Midbrain (tissue), 1 donor: ENCODE measurements at places on chromosomes 6 and 20.

DNA sequence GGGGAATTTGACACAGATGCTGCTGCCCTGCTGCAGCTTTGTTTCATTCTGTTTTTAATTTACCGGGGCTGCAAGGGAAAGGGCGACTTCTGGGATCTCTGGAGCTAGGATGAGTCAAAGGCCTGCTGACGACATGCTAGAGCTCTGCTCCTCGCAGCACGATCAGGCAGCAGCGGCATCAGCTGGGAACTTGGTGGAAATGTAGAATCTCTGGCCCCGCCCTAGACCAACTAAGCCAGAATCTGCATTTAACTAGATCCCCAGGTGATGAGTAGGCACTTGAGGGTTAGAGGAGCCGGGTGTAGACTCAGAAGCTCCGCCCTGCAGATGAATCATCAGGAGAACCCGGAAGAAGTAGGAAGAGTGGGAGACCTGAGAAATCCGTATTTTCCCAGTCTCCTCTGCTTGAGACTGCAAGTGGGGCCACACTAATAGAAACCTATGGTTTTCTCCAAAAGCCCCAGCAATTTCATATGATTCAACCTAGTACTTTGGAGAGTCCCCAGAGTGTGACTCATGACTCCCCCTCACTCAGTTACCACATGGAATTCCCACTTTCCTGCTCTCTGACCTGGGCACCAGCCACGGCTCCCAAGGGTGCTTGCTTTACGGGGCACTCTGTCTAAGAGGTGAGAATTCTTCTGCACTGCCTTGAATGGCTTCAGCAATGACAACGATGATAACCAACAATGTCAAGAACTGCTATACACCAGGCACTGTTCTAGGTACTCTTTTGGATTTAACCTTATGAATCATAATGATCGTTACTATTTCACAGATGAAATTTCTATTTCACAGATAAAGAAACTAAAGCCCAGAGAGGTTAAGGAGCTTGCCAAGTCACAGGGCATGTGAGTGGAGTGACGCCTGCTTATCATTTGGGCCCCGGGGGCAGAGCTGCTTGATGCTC, 18.1 kb downstream of the TUBB2B start:
- no peak for DNase-seq

- no peak for DNase-seq
Observed at GRCh38 chr6:112936504-112936903, 589.4 kb downstream of the RFPL4B start.

DNA sequence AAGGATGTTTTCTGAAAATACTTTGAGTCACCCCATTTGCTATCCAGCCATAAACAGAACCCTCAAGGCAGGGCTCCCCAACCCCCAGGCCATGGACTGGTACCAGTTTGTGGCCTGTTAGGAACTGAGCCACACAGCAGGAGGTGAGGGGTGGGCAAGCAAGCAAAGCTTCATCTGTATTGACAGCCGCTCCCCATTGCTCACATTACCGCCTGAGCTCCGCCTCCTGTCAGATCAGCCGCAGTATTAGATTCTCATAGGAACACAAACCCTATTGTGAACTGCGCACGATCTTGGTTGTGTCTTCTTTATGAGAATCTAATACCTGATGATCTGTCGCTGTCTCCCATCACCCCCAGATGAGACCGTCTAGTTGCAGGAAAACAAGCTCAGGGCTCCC, 543.8 kb downstream of the CBLN4 start:
- DNase-seq = no peak

DNA sequence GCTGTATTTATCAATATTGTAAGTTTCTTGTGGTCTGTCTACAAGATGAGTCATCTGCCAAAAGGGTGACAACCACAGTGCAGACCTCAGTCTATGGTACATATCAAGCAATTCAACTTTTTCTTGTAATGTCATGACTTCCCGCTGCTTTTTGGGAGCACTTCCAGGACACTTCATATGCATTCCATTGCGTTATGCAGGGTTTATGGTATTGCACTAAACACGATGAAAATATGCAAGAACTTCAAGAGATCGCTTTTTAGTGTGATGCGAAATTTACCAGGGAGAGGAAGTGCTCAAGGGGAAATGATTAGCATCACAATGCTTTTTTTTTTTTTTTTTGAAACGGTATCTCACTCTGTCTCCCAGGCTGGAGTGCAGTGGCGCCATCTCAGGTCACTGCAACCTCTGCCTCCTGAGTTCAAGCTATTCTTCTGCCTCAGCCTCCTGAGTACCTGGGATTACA, 166.5 kb downstream of the TFAP2A start:
- DNase-seq = no peak

DNA sequence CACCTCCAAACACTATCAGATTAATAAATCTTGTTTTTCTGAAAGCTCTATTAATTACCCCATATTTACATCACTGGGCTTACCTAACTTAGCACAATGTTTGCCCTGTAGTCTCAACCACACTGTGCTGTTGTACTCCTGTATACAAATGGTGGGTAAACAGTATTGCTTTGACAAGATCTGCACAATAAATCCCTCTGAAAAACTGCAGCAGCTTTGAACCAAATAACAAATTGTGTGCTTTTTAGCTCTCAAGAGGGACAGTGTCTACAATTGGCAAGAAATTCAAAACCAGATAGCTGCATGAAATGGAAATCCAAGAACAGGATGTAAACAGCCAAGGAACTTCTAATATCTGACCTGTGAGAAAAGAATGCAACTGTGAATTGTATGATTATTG, 10.4 kb downstream of the KIF6 start:
- DNase-seq = peak; percentile 79

GRCh38 chr6:100435299-100435698, 29.4 kb downstream of the SIM1 start:
- DNase-seq = no peak

DNA sequence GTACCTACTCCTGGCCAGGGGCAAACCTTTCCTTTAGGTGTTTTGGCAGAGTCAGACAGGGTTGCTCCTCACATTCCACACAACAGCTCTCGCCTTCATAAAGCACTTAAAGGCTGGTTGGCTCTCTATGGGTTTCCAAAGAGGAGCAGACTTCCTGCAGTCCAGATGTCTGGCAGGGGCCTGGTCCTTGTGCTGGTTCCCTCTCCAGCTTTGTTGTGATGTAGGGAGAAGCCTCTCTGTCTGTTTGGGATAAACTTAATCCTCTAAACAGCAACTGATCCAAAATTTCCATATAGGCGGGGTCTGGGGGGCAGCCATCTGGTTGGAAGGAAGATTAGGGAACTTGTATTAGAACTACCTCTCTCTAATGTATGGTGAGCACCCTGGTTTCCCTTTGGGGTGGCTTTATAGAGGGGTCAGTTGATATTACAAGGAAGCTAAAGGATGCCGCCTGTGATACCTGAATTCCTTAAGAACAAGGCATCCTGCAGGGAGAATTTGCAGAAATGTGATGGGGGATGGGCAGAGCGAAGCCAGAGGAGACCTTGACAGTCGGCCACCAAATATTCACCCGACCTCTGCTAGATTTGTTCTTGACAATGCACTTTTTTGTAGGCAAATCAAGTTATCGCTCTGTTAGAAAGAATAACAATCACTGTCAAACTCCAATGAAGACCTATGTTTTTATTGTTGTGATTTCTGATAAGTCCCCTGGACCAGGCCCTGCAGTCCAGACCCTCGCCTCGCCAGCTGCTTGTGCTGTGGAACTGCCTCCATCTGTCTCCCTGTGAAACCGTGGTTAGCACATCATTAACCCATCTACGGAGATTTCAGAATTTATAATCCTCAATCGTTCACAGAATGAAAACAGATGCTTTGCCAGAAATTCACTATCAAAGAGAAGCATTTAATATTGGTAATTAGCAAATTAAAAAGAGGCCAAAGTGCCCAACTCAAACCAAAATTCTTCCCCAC, 94.0 kb upstream of the RALGAPA2 start:
- DNase-seq = no peak

- no peak for DNase-seq
Observed at GRCh38 chr6:112881828-112882780, 535.0 kb downstream of the RFPL4B start.

GRCh38 chr20:4569092-4569491, 152.6 kb upstream of the PRND start:
- no peak for DNase-seq

DNA sequence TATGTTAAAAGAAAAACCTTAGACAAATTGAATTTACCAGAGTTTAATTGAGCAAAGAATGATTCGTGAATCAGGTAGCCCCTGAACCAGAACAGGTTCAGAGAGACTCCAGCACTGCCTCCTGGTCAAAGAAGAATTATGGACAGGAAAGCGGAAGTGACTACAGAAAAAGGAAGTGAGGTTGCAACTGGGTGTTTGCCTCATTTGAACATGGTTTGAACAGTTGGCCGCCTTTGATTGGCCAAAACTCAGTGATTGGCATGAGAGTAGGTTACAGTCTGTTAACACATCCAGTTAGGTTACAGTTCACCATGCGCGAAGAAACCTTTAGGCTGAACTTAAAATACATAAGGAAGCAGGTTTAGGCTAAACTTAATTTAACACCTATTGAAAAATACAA, 248.8 kb downstream of the TFAP2A start:
- no peak for DNase-seq

GRCh38 chr6:52497652-52498408, 77.7 kb downstream of the EFHC1 start:
- no peak for DNase-seq

GRCh38 chr20:23582293-23582692, 14.0 kb upstream of the CST9L start:
- no peak for DNase-seq

- DNase-seq = no peak
Observed at GRCh38 chr20:57320358-57320757, 9.2 kb upstream of the SPO11 start.

DNA sequence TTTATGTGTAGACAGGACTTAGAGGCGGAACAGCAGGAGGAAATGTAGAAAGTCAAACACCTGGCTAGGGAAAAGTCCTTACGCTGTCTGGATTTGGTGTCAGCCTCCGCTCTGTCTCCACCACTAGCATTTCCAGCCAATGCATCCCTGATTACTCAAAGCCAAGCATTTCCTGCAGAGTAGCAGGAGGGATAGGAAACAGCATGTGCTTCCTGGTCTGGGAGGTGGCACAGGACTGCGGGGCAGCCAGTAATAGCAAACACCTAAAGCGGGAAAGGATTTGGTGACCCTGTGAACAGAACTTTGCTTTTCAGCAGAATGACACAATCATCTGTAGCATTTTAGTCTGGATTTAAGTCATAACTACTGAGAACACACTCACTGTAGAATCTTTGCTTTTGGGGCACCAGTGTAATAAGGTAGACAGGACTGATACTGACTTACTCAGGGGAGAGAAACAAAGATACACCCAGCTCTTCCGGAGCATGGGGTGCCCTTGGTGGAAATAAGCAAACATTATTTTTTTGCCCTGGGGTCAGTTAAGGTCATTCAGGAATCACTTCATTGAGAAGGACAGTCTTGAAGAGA, 133.3 kb upstream of the AHI1 start:
- DNase-seq = no peak

- DNase-seq = no peak
Observed at GRCh38 chr6:145756170-145756662, 20.9 kb upstream of the EPM2A start.

GRCh38 chr6:72677740-72678139, 55.9 kb downstream of the KCNQ5 start:
- DNase-seq = no peak

DNA sequence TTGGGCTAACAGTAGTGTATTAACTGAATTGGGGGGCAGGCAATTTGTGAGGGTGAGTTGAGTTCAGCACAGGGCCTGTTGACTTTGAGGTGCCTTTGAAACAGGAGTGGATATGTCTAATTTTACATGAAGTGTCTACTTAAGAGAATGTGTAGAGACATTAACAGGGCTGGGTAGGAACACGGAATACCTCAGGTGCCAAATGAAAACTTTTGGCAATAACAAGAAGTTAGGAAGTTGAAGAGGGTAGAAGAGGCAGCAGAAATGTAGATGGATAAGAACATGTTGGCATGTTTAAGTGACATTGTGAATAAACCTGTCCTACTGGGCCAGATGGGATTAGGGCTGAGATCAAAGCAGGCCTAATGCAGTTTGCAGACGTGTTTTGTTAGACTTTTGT, 117.0 kb downstream of the SLC16A10 start:
- no peak for DNase-seq

- DNase-seq = peak; percentile 40
Observed at GRCh38 chr6:109079981-109080380, 14.7 kb downstream of the SESN1 start.

GRCh38 chr6:137884149-137884909, 17.3 kb downstream of the TNFAIP3 start:
- DNase-seq = no peak

DNA sequence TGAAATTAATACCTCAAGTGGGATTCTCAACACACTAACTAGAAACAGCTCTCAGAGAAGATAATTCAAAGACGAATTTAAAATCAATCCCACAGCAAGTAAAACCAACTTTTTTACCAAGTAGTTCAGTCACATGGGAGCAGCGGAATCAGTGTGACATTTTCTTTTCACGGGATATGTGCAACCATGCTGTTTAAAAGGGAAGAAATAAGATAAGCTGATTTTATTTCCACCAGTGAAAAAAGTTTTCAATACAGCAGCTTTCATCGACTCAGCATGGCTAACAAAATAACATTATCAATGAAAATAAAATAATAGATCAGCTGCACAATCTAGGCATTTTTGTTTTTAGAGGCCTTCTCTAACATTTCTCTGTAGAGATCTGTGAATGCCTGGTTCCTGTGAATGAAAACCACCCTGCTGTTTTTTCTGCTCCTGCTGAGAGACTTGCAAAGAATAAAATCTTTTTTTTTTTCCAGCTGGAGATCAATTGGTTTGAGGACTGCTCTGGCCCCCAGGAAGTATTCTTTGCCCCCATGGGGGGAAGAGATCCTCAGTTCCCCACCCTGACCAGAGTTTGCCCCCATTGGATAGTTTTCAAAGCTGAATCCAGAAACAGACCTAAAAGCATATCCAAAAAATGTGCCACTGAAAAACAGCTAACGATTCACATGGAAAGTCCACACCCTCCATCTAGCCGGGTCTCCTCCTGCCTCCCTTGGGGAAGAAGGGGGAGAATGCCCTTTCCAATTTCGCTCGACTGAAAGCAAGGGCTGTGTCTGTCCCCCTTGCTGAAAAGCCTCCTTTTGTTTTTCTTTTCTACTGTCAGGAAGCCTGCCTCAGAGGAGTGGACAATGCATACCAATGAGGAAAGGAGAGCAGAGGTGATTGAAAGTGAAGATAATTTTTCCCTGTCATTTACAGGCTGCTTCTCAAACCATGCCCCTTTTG, 317.6 kb downstream of the PRKN start:
- DNase-seq = no peak

GRCh38 chr20:52798124-52798523, 174.0 kb upstream of the TSHZ2 start:
- DNase-seq = no peak

DNA sequence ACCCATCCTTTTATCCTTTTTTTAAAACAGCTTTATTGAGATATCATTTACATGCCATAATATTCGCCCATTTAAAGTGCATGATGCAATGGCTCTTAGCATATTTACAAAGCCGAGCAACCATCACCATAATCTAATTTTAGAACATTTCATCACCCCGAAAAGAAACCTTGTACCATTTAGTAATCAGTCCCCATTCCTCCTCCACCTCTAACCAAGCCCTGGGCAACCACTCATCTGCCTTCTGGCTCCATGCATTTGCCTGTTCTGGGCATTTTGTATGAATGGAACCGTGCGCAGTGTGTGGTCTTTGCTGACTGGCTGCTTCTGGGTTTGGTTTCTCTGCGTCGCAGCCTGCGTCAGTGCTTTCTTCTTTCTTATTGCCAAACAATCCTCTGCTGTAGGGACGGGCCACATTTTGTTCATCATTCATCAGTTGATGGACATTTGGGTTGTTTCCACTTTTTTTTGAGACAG, 10.2 kb upstream of the EEF1A2 start:
- DNase-seq = no peak

GRCh38 chr6:161406646-161407045, 132.8 kb upstream of the AGPAT4 start:
- DNase-seq = no peak

- no peak for DNase-seq
Observed at GRCh38 chr6:79600812-79601609, 30.1 kb upstream of the SH3BGRL2 start.
